Stimulated activated CD8-positive, alpha-beta memory T cell treated with anti-CD3 and anti-CD28 coated beads, Interleukin-4, amount 100 ng/mL, for 48 hours (primary cell): ENCODE measurements at places on chromosomes 6 and 20.

DNA sequence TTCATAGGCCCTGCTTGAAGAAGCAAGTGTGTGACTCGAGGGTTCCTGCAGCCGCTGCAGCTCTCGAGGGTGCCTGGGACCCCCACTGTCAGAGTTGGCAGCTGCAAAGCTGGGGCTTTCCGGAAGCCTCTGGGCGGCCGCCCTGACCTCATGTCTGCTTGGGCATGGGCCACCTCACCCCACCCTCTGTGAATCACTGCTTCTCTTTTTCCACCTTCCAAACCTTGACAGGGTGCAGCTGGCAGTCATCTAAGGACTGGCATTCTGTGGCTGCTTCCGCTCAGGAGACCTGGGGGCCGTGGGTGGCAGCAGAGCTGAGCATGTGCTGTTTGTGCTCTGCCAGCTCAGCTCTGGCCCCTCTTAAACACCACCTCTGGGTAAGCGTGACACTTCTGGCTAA, 32.0 kb downstream of the ERMARD start:
- no peak for DNase-seq

GRCh38 chr6:53960311-53960710, 150.9 kb upstream of the MLIP start:
- no peak for DNase-seq

GRCh38 chr6:6993503-6994237, 114.1 kb upstream of the RREB1 start:
- DNase-seq, result no peak

- peak; percentile 13 for DNase-seq
Observed at GRCh38 chr20:25078662-25079061, 3.3 kb downstream of the VSX1 start.

GRCh38 chr20:10465135-10465534, 30.0 kb downstream of the SLX4IP start:
- DNase-seq, result no peak

GRCh38 chr6:36249536-36249935, 20.3 kb upstream of the PNPLA1 start:
- no peak for DNase-seq

DNA sequence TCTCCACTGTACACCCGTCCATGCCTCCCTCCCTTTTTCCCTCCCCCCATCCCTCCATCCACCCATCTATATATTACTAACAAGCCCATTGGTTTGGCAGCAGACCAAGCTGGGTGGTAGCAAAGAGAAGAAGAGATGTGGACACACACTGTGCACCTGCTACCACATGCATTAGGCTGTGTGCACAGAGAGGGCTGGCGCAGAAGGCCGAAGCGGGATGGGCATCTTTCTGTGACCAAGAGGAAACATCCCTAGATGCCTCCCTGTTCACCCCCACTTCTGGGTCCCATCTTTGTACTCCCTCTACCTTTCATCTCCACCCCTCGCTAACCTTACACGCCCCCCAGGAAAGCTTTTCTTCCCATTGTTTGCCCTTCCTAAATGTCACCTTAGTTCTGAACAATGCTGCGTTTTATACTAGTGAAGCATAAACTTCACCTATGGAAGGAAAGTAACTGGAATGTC, 64.9 kb upstream of the AFDN start:
- DNase-seq, result no peak

- no peak for DNase-seq
Observed at GRCh38 chr6:133843098-133843497, 45.8 kb upstream of the TCF21 start.

DNA sequence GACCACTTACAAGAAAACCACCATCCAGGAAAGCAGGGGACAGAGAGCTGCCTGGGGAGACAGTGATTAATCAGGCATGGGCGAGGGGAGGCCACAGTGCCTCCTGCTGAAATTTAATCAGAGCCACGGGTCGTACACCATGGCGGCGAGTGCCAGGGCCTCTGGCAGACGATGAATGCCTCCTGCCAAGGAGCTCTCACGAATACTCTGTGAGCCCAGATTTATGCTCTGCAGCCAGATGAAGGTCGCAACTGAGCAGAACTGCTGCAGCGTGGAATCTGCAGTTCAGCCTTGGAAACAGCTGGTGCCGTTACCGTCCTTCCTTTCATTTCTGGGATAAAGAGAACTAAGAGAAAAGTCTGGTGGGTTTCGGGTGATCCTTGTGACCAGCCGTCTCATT, 85.6 kb downstream of the BFSP1 start:
- no peak for DNase-seq

- no peak for DNase-seq
Observed at GRCh38 chr20:46970937-46971630, 76.4 kb downstream of the EYA2 start.

DNA sequence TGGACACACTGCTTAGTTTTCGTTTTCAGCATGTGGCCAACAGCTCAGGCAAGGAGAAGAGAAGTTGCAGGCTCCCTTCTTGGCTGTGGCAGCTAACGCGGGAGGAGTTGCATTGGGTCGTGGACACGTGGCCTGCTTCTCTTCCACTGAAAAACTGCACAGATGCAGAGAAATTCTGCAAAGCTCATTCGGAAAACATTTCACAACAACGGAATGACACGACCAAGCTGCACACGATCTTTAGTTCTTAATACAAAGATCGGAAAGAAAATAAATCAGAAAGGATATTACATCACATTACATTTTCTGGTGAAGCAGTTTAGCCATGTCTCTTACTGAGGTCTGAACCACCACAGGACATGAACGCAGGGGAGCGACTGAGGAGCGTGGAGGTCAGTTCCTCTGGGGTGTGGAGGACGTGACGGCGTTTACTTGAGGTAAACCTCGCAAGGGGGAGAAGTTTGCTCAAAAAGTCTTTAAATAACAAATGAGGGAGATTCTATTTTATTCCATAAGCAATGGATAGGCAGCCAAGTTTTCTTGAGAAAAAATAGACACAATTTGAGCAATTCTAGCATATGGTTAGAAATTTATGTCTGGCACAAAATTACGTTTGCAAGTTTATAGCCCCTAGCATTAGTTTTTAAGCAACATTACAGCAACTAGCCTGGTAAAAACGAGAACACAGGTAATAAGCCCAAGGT, 178.3 kb downstream of the THBS2 start:
- no peak for DNase-seq

GRCh38 chr6:169323221-169323620, 69.6 kb upstream of the THBS2 start:
- no peak for DNase-seq

DNA sequence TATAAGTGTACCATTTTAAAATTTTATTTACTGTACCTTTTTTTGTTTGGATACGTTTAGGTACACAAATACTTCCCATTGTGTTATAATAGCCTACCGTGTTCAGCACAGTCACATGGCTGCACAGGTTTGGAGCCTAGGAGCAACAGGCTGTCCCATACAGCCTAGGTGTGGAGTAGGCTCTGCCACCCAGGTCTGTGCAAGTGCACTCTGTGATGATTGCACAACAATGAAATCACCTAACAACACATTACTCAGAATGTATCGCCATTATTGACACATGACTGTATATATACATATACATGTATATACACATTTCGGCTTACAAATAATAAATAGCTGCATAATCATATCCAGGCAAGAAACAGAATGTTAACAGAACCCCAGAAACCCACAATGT, 15.4 kb downstream of the SERAC1 start:
- no peak for DNase-seq

GRCh38 chr6:139538366-139538765, 163.9 kb upstream of the CITED2 start:
- DNase-seq, result no peak

DNA sequence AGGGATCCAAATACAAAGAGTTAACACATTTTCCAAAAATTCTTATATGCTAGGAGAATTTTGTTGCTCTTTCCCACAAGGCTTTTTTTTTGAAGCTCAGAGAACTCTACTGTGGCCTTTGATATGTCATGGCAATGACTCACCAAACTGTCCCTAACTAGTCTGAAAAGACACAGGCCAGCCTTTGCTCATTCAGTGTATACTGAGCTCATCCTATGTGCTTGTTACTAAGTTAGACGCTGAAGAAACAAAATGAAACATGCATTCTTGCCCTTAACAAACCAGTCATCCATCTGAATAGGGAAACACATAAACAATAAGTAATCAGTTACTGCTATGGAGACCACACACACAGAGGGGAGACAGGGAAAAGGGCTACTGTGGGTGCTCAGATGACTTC, 291.8 kb downstream of the FOXC1 start:
- DNase-seq, result no peak

DNA sequence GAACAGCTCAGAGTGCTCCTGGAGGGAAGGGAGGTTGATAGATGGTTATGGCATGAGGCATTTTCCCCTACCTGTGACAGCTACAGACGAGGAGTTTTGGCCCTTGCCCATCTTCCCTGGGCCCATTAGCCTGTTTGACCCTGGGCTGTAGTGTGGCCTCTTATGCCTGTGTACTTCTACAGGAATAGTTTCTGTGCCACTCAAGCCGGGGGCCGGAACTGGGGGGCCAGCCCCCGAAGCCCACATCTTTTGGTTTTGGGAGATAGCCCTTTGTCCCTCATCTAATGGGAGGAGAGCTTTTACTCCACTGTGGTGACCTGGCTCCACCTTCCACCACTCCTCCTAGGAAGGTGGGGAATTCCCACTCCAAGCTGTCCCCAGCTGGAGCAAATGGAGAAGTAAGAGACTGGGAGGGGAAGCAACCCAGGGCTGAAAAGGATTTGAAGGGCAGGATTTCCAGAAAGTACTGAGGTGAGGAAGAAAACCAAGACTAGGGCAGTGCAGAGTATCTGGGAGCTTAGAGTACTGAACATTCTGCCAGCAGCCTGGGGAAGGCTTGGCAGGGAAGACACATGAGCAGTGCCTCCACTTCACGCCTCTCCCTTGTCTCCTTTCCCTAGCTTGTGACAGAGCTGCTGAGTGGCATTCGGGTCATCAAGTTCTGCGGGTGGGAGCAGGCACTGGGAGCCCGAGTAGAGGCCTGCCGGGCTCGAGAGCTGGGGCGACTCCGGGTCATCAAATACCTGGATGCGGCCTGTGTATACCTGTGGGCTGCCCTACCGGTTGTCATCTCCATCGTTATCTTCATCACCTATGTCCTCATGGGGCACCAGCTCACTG, 6.9 kb downstream of the ABCC10 start:
- no peak for DNase-seq

- no peak for DNase-seq
Observed at GRCh38 chr6:299104-299980, 7.1 kb downstream of the DUSP22 start.

GRCh38 chr20:4573564-4574355, 147.9 kb upstream of the PRND start:
- DNase-seq, result no peak

DNA sequence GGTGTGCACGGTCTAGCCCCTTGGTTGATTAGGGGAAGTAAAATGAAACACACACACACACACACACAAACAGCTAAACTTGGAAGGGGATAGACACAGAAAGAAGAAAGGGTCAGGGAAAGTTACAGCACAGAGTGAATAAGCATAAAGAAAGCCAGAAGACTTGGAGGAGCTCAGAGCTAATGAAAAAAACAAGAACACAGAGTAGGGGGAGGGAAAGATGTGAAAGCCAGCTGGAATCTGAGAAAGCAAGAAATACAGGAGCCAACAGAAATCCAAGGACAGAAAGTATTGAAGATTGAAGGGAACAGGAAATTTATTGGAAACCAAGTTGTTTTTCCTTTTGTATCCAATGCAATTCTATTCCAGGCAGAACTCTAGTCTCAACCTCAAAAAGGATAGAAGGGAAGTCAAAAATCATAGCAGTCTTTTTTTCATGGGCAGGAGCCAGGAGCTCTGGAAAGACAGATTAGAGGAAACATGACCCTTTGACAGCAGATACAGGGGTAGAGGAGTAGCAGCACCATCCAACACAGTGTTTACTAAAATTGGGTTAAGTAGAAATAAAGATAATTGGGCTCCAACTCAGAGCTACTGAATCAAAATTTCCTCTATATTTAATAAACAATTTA, 10.1 kb downstream of the HMGCLL1 start:
- DNase-seq, result no peak

DNA sequence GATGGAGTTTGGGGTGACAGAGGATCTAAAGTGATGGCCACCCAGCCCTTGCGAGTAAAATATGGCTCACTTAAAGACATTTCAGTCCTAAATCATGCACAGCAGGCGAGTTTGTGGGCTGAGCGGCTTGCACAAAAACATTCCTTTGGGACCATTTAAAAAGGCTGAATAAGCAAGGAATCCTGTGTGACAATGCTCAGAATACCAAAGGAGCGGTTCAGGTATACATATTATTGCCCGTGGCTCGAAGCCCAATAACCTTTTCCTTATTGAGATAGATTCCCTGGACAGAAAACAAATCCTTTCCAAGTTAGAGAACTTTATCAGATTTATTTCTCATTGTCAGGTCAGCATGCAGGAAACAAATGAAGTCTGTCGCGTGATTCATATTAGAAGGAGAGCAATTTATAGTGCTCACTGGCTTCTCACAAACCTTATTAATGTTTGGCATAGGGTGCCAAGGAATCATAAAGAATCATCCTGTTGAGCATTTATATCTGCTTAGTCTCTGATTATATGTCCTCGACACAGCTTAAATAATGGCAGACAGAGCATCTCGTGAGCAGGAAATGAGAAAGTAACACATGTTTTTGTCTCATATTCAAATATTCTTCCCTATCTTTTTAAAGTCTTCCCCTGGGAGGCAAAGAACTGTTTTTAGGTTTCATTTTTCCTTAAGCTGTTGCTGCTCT, 121.3 kb downstream of the TRMT11 start:
- no peak for DNase-seq

DNA sequence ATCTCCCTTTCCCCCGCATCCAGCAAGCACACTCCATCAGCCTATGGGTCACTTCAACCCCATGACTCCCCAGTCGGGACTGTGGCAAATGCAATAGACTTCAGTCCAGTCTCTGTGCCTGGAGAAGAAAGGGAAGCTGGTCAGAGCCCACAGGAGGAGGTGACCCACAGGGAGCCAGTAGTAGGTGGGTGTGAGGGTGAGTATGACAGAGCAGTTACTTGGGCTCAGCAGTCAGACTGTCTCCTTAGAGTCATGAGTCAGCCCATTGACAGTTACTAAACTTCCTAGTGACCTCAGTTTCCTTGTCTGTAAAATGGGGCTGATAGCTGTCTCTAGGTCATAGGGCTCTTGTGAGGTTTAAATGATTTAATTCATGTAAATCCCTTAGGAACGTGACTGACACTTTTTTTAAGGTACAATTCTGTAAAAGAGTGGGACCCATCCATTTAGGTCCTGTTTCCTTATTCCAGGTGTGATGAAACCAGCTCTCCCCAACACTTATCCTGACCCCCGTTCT, 33.9 kb upstream of the HLA-C start:
- no peak for DNase-seq

DNA sequence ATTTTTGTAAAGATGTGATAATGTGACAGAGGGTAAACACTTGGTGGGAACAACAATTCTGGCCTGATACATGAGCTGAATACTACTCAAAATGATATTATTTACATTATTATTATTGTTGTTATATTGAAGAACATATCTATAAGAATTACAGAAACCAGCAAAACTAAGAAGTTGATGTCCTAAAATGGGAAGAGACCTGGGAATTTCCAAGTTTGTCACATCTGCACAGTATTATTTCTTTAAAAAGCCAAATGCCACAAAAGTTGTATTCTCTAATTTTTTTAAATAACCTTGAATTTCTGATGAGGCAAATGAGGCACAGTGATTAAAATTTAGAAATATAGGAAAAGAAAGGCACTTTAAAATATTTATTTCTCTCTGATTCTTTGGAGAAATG, 5.0 kb upstream of the ZNF292 start:
- no peak for DNase-seq

GRCh38 chr20:4814696-4815252, 93.1 kb downstream of the PRND start:
- DNase-seq, result peak; percentile 75
